T-cell (primary cell): ENCODE measurements at places on chromosomes 16 and 17.

- no peaks in the 10 kb centered on the region for H3K27me3 ChIP-seq
- no peak overlapping the region for H3K27ac ChIP-seq
- no peaks in the 10 kb centered on the region for H3K36me3 ChIP-seq
- H3K4me1 ChIP-seq, result no peaks in the 10 kb centered on the region
- no peak overlapping the region for H3K4me3 ChIP-seq
Measured at GRCh38 chr16:87035053-87035452, 282.1 kb downstream of the C16orf95 start.

DNA sequence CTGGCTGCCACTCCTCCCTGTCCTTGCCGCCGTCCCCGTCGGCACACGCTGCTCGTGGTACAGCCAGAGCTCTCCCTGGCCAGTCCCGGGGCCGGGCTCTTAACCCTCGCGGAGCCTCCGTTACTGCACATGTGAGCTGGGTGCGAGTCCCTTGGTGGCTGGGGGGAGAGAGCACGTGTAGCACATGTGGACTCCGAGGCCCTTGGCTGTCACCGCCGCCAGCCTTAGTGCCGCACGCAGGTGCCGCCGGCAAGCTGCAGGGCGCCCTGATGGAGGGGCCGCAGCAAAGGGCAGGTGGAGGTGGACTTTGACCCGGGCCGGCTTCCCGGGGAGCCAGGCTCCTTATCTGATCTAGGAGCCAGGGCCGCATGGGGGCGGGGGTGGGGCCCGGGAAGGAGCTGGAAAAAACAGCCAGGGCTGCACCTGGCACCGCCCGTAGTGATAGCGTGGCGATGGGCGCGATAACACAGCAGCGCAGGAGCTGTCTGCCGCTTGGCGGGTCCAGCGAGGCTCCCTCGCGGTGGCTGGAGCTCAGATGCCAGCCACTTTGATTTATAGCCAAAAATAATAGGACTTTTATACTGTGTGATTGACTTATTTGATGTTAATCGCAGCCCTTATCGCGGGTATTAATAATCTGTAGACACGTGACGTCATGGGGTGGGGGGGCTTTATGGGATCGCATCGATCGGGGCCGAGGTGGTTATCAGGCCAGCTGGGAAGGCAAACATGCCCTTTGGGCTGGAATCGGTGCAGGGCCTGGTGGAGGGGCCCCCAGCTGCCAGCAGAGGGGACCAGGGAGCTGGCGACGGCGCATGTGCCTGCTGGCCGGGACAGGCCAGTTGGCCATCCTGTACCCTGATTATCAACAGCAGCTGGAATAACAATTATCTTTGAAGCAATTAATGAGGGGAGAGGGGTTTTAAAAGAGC is 35.1 kb downstream of the ZFPM1 start:
- H3K4me3 ChIP-seq, result no peak overlapping the region
- H3K27ac ChIP-seq, result no peak overlapping the region
- H3K27me3 ChIP-seq, result no peaks in the 10 kb centered on the region

DNA sequence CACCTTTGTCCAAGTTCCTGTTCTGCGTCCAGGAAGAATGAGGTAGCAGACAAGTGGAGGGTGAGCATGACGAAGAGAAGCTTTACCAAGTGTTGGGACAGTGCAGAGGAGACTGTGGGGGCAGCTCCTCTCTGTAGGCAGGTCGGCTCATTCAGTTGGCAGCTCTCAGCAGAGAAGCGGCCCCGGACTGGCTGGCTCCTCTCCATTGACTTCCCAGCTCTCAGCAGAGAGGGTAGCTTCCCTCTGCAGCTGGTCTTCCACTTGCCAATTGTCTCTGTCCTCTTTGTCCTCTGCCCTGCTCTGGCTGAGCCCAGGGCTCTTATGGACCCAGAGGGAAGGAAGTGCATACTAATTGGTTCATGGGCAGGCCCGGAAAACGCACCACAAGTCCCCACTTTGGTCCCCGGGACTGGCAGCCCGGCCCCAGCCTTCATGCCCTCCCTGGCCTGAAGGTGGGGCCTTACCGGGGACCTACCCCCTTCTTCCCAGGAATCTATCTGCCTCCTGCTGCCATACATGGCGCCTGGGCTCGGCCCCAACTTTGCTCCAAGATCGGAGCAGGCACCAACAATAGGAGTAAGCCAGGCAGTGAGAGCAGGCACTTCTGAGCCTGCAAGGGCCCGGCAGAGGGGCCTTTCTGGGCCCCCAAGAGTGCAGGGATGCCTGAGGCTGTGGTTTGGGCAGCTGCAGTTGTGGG is 10.1 kb downstream of the KCTD5 start:
- DNase-seq, result no peak
- H3K36me3 ChIP-seq, result peaks cover 17% of the 10 kb centered on the region
- H3K4me1 ChIP-seq, result peaks cover 19% of the 10 kb centered on the region

GRCh38 chr17:15966183-15966878 is 21.4 kb downstream of the ADORA2B start:
- no peaks in the 10 kb centered on the region for H3K36me3 ChIP-seq
- H3K4me1 ChIP-seq, result peaks cover 16% of the 10 kb centered on the region
- no peak overlapping the region for H3K27ac ChIP-seq
- peak overlapping the region; percentile 25 for H3K4me3 ChIP-seq
- no peak for DNase-seq

DNA sequence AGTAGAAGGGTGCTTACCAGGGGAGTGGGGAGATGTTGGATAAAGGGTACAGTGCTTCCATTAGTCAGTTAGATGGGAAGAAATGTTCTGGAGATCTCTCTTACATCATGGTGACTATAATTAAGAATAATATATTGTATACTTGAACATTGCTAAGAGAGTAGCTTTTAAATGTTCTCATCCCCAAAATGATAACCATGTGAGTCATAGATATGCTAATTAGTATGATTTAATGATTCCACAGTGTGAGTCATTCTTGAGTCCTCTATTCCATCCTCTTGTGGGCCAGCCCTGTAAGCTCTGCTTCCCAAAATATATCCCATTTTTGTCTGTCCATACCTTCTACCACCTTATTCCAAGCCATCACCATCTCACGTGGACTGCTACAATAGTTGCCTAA is 80.6 kb upstream of the CDH11 start:
- H3K4me3 ChIP-seq, result no peak overlapping the region
- DNase-seq, result no peak
- H3K27ac ChIP-seq, result no peak overlapping the region
- no peaks in the 10 kb centered on the region for H3K27me3 ChIP-seq

GRCh38 chr17:45287526-45288500 is 25.9 kb upstream of the SPATA32 start:
- H3K36me3 ChIP-seq, result peaks cover 11% of the 10 kb centered on the region
- no peaks in the 10 kb centered on the region for H3K27me3 ChIP-seq
- H3K4me1 ChIP-seq, result no peaks in the 10 kb centered on the region
- DNase-seq, result no peak
- no peak overlapping the region for H3K4me3 ChIP-seq
- H3K27ac ChIP-seq, result no peak overlapping the region

- no peak overlapping the region for H3K27ac ChIP-seq
- H3K27me3 ChIP-seq, result no peaks in the 10 kb centered on the region
- H3K36me3 ChIP-seq, result no peaks in the 10 kb centered on the region
- H3K4me3 ChIP-seq, result no peak overlapping the region
- no peaks in the 10 kb centered on the region for H3K4me1 ChIP-seq
- DNase-seq, result no peak
Measured at GRCh38 chr17:71330099-71330375, 790.8 kb upstream of the SOX9 start.

GRCh38 chr16:717450-718245 is 2.7 kb downstream of the METRN start:
- H3K4me3 ChIP-seq, result no peak overlapping the region
- H3K4me1 ChIP-seq, result peaks cover 58% of the 10 kb centered on the region
- H3K27ac ChIP-seq, result no peak overlapping the region
- H3K36me3 ChIP-seq, result no peaks in the 10 kb centered on the region

GRCh38 chr17:7894866-7895265 is 6.3 kb downstream of the CHD3 start:
- no peaks in the 10 kb centered on the region for H3K27me3 ChIP-seq
- no peak for DNase-seq
- no peak overlapping the region for H3K27ac ChIP-seq
- peaks cover 27% of the 10 kb centered on the region for H3K36me3 ChIP-seq
- no peaks in the 10 kb centered on the region for H3K4me1 ChIP-seq

DNA sequence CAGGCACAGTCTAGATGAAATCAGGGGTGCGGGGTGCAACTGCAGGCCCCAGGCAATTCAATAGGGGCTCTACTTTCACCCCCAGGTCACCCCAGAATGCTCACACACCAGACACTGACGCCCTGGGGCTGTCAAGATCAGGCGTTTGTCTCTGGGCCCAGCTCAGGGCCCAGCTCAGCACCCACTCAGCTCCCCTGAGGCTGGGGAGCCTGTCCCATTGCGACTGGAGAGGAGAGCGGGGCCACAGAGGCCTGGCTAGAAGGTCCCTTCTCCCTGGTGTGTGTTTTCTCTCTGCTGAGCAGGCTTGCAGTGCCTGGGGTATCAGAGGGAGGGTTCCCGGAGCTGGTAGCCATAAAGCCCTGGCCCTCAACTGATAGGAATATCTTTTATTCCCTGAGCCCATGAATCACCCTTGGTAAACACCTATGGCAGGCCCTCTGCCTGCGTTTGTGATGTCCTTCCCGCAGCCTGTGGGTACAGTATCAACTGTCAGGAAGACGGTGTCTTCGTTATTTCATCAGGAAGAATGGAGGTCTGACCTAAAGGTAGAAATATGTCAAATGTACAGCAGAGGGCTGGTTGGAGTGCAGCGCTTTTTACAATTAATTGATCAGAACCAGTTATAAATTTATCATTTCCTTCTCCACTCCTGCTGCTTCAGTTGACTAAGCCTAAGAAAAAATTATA is 1.6 kb downstream of the HBA1 start:
- H3K4me1 ChIP-seq, result no peaks in the 10 kb centered on the region
- DNase-seq, result no peak
- no peaks in the 10 kb centered on the region for H3K36me3 ChIP-seq
- H3K4me3 ChIP-seq, result no peak overlapping the region
- no peak overlapping the region for H3K27ac ChIP-seq

- peaks cover 7% of the 10 kb centered on the region for H3K4me1 ChIP-seq
- peaks cover 3% of the 10 kb centered on the region for H3K36me3 ChIP-seq
- peak overlapping the region; percentile 72 for H3K4me3 ChIP-seq
- peak overlapping the region; percentile 82 for H3K27ac ChIP-seq
Measured at GRCh38 chr16:66933776-66934137, 445 bp downstream of the CIAO2B start.

DNA sequence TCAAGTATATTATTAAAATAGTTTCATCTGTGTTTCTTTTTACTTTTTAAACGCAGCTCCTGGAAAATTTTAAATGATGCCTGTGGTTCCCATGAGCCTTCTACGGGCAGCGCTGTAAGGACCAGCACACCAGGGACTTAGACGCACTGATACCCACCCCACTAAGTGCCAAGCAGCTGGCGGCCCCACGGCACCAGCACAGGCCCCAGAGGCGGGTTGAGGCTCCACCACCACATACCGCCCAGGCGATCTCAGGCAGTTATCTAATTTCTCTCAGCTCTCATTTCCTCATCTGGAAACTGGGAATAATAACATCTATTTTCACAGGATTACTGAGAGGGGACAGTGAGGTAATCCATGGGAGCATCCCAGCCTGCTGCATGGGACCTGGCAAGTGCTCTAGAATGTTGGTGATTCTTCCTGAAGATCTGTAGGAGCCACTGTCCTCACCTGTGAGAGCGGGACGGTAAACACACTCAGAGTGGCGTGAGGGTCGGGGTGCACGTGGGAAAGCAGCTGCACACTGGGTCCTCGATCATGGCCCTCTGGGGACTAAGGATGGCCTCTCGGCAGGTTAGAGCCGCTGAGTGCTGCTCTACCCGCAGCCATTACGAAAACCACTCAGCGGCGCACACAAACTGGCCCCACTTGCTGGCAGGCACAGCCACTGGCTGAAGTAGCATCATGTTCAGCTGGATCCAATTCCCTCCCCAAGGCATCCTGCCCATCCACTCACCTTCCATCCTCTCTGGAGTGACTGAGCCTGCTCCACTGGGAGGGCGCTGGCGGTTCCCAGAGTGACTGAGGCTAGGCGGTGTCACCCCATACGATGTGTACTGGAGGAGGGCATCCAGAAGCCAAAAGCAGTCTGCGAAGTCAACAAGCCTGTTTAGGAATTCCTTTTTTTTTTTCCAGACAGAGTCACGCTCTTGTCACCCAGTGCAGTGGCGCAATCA is 17.6 kb upstream of the SLC38A8 start:
- H3K36me3 ChIP-seq, result peaks cover 90% of the 10 kb centered on the region
- H3K27me3 ChIP-seq, result no peaks in the 10 kb centered on the region
- no peak for DNase-seq
- H3K27ac ChIP-seq, result no peak overlapping the region
- no peaks in the 10 kb centered on the region for H3K4me1 ChIP-seq

DNA sequence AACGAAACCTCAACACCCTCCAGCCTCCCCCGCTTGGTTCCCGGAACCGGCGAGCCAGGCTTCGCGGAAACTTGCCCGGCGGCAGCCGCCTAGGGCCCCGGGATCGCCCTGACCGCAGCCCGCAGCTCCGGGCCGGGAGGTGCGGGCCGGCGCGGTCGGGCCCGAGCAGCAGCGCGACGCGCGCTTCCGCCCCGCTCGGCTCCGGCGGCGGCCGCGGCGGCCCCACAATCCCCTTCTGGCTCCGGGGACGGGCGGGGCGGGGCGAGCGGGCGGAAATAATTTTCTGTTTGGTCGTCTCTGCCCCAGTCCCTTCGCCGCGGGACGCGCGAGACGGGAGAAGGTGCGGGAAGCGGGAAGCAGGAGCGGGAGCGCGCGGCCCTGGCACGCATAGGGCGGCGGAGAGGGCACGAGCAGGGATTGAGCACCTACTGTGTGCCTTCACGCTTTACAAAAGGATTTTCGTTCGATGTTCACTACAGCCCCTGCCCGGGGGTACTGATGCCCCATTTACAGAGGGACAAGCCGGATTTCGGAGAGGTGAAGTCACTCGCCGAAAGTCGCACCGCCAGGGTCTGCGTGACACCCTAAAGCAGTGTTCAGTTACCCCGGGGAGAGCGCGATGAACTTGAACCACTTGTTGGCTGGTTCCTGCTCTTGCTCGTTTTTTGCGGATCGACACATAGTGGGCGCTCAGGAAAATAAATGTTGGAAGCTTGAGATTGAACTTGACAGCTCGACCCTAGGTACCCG is 2.7 kb upstream of the MLLT6 start:
- peak overlapping the region; percentile 97 for H3K4me3 ChIP-seq
- H3K27me3 ChIP-seq, result no peaks in the 10 kb centered on the region
- peak overlapping the region; percentile 98 for H3K27ac ChIP-seq
- no peaks in the 10 kb centered on the region for H3K36me3 ChIP-seq
- peak; percentile 68 for DNase-seq

GRCh38 chr16:83051451-83051850 is 424.7 kb downstream of the CDH13 start:
- DNase-seq, result no peak
- no peak overlapping the region for H3K4me3 ChIP-seq
- no peaks in the 10 kb centered on the region for H3K4me1 ChIP-seq
- H3K27ac ChIP-seq, result no peak overlapping the region

GRCh38 chr17:50122945-50123344 is 7.0 kb downstream of the SAMD14 start:
- H3K36me3 ChIP-seq, result no peaks in the 10 kb centered on the region
- H3K27me3 ChIP-seq, result peaks cover 23% of the 10 kb centered on the region
- no peak overlapping the region for H3K4me3 ChIP-seq
- H3K27ac ChIP-seq, result no peak overlapping the region
- DNase-seq, result no peak
- peaks cover 4% of the 10 kb centered on the region for H3K4me1 ChIP-seq

- no peaks in the 10 kb centered on the region for H3K27me3 ChIP-seq
- H3K4me3 ChIP-seq, result no peak overlapping the region
- H3K4me1 ChIP-seq, result peaks cover 3% of the 10 kb centered on the region
Measured at GRCh38 chr17:57253362-57254065, 2.8 kb upstream of the MSI2 start.
